ENCODE measurements at places on chromosomes 13 and 19.

GRCh38 chr19:23788411-23788810 is 29.7 kb upstream of the ZNF681 start:
- no peak for DNase-seq

DNA sequence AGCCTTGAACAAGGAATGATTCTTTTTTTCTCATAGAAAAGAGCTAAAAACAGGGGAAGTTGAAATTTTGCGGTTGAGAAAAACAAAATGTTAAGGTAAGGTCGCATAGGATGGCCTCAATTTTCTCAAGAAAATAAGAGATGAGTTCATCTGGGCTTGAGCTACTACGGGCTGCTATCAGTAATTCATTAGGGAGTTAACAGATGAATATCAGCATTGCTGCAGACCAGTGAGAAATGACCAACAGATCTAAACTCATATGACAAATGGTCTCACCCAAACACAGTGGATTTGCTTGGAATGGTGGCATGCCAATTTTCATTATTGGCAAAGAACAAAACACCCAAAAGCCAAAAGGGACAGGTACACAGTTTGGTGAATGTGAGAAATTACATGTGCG is 56.6 kb downstream of the GPC6 start:
- DNase-seq, result no peak

- no peak for DNase-seq
Measured at GRCh38 chr13:44132710-44133109, 240.9 kb upstream of the SERP2 start.

DNA sequence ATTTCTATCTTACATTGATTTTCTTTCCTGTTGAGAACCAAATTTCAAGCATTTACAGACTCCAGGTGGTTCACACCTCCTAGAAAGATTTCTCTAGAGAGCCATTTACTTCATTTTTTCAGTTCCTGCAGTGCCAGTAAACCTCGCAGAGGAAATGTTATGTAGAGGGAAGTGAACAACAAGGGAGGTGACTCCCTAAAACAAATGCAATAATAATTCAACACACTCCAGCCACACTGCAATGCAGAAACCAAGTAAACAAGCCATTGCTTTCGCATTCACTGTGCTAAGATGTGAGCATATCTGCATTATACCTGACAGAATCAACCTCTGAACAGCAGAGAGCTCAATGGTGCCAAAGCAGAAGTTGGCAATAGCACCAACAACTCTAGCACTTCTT is 215.1 kb downstream of the RBM26 start:
- no peak for DNase-seq

DNA sequence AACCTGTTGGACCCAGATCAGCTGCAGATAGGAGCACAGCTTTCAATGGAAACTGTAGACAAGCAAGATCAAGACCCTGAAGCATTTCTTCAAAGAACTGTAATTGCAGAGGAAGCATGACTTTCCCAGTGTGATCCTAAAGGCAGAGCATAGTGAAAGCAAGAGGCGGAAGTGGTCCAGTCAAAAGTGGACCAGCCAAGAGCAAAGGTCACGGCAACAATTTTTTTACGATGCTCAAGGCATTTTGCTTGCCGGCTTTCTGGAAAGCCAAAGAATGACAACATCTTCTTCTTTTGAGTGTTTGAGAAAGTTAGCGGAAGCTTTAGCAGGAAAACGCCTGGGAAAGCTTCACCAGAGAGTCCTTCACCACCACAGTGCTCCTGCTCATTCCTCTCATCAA is 111.6 kb downstream of the RNF17 start:
- no peak for DNase-seq

DNA sequence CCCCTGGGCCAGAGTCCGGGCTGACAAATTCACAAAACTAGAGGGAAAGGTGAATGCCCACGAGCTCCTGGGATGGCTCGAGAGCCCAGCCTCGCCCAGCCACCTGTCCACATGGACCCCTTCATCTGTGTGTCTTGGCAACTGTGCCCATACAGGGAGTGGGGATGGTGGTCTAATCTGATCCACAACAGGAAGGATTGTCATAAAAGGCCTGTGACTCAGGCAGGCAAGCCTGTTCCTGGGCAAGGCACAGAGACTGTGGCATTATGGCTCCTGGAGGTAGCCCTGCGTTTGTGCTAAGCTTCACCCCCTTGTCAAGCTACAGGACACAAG is 20.0 kb downstream of the CAPS start:
- DNase-seq, result no peak

Measured in C1 segment of cervical spinal cord (tissue), 14 donors.